ENCODE measurements at places on chromosomes 4 and X. TPM values are rescaled to one million over a fixed set of nuclear protein-coding genes. Genes with fewer than 3 reads are reported as not detected.

Gene TIMP1
- 38.5 TPM for total RNA-seq

Gene CTPS2
- total RNA-seq: 4.6 TPM

Gene TBX22
- total RNA-seq: not detected

Gene INTS6L
- 26.7 TPM for total RNA-seq

Gene PABPC1L2A
- total RNA-seq: not detected

Gene DCLK2
- not detected for total RNA-seq

Gene MAGEB1
- not detected for total RNA-seq

Gene SPANXC
- total RNA-seq: not detected

Gene PROM1
- not detected for total RNA-seq

Gene ZNF157
- total RNA-seq: 0.47 TPM

Gene VEGFD
- not detected for total RNA-seq

Gene DACH2
- total RNA-seq: not detected

Gene TMPRSS11B
- not detected for total RNA-seq

Gene GNRHR
- not detected for total RNA-seq

Gene STK26
- total RNA-seq: 27.9 TPM

Gene TMEM156
- total RNA-seq: 18.4 TPM

Gene SYNPO2
- total RNA-seq: 0.22 TPM

Gene NEIL3
- 0.22 TPM for total RNA-seq

Gene AFM
- not detected for total RNA-seq

Gene EPGN
- 3.7 TPM for total RNA-seq

Gene CCNB3
- 0.19 TPM for total RNA-seq

Gene CT47B1
- not detected for total RNA-seq

Gene CPLX1
- total RNA-seq: 1.5 TPM

Gene CD38
- 9.6 TPM for total RNA-seq

Gene MAGEA2
- not detected for total RNA-seq

Gene AP1AR
- total RNA-seq: 3.7 TPM
